ENCODE measurements at places on chromosomes 7 and 10. TPM values are rescaled to one million over a fixed set of nuclear protein-coding genes. Genes with fewer than 3 reads are reported as not detected.

The HMX3 gene
- not detected for total RNA-seq

The PPP1R17 gene
- not detected for total RNA-seq

The ST8SIA6 gene
- 0.88 TPM for total RNA-seq

The ZNF33A gene
- 27.0 TPM for total RNA-seq

The FKBP6 gene
- not detected for total RNA-seq

The RASA4B gene
- 2.1 TPM for total RNA-seq

All from epithelial cell of alveolus of lung (primary cell).